ENCODE measurements at places on chromosomes 4 and X. TPM values are rescaled to one million over a fixed set of nuclear protein-coding genes. Genes with fewer than 3 reads are reported as not detected.

DNA sequence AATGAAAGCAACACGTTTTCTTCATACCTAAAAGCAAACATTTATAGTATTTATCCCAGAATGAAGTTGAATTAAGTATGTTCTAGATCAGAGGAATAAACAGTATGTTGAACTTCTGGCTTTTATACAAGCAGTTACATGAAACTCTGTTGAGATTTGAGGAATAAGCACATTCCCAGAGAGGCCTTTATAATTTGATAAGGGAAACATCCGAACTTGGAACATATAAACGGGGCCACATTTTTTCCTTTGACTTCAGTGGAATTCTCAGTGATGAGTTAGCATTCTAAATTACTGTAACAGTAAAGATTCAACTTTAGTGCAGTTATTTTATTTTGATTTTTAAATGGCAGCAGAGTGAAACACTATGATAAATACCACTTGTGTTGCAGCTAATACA lies 119.5 kb downstream of the GLRA3 start:
- DNase-seq = no peak

DNA sequence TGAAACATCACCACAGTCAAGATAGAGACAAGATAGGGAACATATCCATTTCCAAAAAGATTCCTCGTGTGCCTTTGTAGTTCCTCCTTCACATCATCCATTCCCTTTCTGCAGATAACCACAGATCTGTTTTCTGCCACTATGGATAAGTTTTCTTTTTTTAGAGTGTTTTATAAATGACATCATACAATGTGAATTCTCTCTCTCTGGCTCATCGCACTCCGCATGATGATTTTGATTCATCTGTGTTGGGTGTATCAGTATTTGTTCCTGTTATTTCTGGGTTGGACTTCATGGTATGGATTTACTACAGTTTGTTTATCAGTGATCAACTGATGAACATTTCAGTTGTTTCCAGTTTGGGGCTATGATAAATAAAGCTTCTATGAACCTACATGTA lies 23.2 kb upstream of the ANXA3 start:
- DNase-seq = no peak

- DNase-seq = no peak
Measured at GRCh38 chr4:5465529-5465928, 242.8 kb downstream of the EVC2 start.

GRCh38 chr4:70236125-70236524 lies 6.3 kb upstream of the CSN3 start:
- DNase-seq = no peak

GRCh38 chr4:183967266-183967665 lies 62.2 kb downstream of the STOX2 start:
- no peak for DNase-seq

DNA sequence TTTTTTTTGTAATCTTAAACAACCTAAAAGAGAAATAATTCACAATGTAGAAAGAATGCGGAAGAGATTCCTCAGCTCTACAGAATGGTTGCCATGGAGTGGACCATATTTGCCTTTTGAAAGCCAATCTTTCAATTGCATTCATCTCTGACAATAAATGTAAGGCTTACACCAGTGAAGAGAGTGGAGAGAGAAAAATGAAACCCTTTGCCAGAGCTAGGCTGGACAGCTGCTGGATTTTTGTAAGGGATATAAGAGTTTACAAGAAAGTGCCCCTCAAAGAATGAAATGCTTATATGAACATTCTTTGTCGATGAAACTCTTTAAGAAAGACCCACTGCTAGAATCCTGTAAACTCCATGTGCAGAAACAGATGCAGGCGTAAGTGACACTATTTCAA lies 66.0 kb upstream of the FAT1 start:
- no peak for DNase-seq

DNA sequence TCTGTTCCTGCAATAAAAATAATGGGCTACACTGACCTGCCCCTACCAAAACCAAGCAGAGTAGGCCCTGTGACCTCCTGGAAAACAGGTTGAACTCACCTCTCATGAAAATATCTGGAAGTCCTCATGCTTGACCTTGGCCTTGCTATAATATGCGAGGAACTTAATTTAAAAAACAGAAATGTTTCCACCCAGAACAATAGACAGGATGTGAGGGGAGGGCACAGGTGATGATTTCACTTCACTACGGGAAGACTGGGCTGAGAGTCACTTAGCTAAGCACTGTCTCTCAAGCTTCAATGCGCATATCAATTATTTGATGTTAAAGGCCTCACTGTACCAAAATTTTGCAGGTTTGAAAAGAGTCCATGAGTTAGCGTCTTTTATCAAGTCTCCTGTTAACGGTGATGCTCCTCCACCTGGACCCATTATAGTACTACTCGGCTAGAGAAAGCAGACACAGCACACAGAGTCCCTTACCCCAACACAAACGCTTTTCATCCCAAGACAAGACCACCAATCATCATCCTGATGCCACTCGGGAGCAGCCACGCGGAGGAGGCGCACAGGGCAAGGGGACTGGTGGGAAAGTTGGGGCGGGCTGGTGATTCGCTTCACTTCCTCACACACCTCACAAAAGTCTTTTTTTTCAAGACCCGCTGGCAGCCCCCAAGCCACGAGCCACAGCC lies 25.9 kb downstream of the ZNF721 start:
- DNase-seq = no peak

DNA sequence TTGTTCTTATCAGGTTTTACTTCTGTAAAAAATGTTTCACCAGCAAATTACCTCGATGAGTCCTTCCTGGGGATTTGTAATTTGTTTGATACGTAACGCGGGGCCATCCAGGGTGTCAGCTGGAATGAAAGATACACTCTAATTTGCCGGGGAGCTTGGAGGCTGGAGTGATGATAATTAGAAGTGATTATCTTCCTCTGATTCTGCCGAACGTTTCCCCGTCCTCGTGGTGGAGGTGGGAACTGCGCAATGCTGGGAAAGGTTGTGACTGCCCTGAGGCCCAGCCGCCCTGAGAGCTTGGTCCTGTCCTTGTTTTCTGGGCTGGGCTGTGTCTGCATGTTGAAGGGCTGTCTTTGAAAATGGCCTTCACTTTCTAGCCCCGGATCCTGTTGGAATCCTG lies 48.0 kb downstream of the SORCS2 start:
- DNase-seq = no peak

DNA sequence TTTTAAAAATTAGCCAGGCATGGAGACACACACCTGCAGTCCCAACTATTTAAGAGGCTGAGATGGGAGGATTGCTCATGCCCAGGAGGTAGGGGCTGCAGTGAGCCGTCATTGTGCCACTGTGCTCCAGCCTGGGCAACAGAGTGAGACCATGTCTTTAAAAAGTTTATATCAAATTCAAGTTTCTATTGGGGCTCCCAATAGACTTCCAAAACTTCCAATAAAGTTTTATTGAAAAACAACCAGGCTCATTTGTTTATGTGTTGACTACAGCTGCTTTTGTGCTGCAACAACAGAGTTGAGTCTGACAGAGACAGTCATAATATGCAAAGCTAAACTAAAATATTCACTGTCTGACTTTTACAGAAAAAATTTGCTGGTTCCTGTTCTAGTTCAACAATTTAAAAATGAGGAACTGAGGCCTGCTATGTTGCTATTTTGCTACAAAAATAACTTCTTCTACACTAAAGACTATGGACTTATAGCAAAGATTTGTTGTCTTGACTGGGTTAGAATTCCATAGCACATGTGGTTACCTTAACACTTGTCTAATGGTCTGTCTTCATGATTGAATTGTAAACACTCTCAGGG lies 63.3 kb upstream of the RELL1 start:
- no peak for DNase-seq

- no peak for DNase-seq
Measured at GRCh38 chr4:6748286-6748685, 32.3 kb downstream of the BLOC1S4 start.

GRCh38 chr4:30714408-30715031 lies 5.6 kb upstream of the PCDH7 start:
- DNase-seq = no peak

DNA sequence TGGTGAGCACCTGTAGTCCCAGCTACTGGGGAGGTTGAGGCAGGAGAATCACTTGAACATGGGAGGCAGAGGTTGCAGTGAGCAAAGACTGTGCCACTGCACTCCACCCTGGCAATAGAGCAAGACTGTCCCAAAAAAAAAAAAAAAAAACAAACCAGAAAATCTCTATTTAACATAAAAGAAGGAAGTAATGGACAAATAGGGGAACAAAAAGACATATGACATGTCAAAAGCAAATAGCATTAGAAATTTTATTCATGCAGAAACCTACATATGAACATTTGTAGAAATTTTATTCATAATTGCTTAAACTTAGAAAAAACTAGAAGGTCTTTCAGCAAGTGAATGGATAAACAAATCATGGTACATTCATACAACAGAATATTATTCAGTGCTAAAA lies 97.1 kb upstream of the SH3RF1 start:
- DNase-seq = no peak

DNA sequence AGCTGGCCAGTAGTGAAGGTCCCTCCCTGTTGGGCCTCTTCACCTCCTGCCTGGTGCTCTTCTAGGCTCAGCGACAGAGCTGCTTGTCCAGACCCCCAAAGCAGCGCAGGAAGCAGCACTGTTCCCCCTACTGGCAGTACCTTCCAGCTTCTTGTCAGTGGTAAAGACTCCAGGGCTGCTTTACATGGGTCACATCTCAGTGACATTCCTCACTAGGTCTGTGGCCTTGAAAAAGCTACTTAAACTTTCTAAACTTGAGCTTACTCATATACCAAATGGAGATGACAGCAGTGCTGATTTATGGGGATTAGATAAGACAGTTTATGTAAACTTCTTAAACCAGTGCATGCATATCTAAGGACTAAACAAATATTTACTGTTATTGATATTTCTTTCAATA lies 117.3 kb downstream of the FAT4 start:
- DNase-seq = no peak

MAGEA10 gene
- not detected for total RNA-seq

GRCh38 chrX:21929209-21929608 lies 11.3 kb upstream of the SMS start:
- DNase-seq = no peak

SH2D1A gene
- 0.70 TPM for total RNA-seq

DNA sequence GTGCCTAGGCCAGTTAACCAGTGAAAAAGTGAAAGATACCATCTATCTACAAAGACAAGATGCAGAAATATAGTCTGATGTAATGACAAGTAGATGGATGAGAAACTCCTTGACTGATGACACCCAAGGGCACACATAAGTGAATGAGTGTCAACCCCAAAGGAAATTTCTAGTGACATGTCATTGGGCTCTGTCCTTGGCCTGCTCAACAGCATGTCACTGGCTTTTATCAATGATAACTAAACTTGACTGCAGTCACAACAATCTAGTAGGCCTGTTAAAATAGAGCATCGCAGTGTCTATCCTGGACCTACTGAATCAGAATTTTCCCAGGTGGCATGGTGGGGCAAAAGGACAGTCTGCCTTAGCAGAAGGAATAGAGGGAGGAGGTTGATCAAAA lies 155.8 kb downstream of the TSPAN5 start:
- DNase-seq = no peak

DNA sequence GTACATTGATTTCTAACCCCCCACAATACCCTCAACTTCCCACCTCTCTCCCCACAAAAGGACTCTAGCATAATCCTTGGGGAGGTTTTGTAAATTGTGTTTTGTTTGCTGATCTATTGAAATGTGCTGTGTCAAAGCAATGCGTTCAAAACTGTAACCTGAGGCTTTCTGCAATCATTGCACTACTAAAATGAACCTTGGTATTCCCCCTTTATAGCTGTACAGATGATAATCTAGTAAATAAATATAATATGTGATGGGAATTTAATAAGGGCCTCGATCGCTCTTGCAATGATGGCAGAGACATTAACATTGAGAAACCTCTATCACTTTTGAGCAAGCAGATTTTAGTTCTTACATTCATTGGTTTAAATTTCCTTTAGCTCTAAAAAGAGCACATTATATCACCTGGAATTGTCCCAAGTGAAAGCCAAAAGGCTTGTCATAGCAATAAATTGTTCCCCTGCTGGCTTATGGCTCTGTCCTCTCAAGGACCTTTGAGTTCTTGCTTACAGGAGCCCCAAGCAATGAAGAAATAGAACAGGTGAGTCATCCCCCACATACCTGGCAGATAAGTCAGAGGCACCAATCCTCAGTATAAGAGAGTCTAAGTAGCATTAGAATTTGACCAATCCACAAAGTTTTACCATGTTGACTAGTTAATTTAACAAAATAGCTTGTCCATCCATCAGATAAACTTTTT lies 18.4 kb upstream of the ACE2 start:
- no peak for DNase-seq

All from left lobe of liver (tissue), 2 donors.